ENCODE measurements at places on chromosomes 6 and 20.

DNA sequence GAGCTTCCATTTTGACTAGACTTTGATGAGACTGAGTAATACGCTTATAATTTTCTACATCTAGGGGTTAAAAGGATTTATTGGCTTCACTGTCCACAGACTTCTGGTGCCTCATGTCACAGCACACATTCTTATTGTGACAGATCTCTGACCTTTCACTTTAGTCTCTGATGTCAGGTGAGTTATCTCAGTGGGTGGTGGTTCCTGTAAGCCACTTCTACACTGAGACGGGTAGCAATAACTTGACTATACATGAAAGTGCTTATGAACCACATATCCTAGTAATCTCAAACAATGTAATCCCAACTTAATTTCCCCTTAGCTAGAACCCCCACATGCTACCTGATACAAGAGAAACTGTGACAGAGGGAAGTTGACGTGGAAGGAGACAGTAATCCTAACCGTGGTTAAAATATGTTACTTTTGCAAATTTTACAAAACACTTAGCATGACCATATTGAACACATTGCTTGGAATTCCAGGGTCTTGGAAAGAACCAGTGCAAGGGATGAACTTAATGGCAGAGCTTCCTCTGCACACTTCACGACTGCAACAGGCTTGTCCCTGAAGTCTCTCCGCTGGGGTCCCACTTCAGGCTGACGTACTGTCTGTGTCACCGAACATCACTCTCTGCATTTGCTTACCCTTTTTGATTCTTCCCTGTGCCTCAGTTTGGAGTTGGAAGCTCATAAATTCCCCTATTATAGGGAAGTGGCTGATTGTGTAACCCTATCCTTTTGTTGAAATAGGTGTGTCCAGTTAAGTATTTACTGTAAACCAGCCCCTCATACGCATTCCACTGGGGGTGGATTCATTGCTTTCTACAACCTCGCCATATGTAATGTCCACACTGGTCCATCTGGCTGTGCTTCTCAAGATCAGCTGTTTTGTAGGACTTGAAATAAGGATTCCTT, 6.4 kb upstream of the TRIM40 start:
- DNase-seq, result no peak

GRCh38 chr6:67717281-67717680, 917.8 kb upstream of the ADGRB3 start:
- no peak for DNase-seq

GRCh38 chr6:44275271-44275748, 5.1 kb downstream of the TMEM151B start:
- DNase-seq, result no peak

DNA sequence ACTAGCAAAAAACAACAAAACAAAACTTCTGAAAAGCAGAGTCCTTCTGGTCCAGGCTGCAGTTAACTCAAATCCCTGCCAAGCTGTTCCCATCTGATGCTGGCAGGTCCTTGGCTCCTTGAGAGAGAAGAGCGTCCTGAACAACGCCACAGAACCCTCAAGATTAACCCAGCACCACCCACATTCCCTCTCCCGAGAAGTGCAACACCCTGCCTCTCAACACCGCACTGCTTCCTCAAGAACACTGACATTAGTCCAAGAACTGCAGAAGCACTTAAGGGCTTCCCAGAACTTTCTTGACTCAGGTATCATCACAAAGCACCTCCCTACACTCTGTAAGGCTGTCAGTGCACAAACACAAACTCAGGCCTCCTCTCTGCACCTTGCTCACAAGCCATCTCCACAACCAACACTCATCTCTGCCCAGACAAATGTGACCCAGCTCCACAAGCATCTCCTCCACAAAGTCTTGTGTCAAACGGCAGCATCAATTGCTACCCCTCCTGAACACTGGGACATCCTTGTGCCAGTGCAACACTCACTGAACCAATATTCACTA, 7.5 kb downstream of the MRPL14 start:
- DNase-seq, result no peak

- DNase-seq, result no peak
These were observed 15.9 kb upstream of the MDFI start for GRCh38 chr6:41622206-41622988.

- DNase-seq, result no peak
These were observed 45.2 kb upstream of the TMEM217 start for GRCh38 chr6:37303091-37303660.

DNA sequence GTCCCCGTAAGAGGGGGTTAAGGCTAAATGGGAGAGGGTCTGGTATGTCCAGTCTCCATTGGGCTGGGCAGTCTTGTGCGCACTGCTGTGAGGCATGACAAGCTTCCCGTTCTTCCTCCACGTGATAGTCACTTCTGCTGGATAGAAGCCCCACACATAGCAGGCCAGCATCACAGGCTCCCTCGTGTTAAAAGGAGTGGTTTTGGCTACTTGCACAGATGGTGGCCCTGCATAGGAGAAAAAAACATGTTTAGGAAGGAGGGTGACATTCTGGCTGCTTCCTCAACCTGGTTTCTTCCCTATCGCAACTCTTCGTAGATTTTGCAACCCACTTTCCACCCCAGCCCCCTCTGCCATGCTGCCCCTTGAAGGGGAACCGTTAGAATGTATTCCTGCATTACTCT, 3.6 kb downstream of the HLA-DMB start:
- no peak for DNase-seq

DNA sequence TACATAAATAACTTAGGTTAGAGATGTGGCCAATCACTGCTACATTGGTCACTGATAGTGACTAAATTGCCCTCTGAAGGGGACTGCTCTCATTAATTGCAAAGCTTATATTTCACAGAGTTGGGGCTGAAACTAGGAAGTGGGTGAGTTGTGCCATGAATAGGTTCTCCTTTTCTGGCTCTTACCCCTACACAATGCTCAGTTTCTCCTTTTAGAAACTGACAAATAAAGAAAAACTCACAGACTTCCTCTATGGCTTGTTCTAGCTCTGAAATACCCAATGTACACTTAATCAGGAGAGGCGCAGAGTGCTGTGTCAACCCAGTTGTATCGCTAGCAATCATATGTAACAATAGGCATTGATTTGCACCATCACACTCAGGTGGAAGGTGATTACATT, 41.2 kb upstream of the PROKR2 start:
- DNase-seq, result no peak

DNA sequence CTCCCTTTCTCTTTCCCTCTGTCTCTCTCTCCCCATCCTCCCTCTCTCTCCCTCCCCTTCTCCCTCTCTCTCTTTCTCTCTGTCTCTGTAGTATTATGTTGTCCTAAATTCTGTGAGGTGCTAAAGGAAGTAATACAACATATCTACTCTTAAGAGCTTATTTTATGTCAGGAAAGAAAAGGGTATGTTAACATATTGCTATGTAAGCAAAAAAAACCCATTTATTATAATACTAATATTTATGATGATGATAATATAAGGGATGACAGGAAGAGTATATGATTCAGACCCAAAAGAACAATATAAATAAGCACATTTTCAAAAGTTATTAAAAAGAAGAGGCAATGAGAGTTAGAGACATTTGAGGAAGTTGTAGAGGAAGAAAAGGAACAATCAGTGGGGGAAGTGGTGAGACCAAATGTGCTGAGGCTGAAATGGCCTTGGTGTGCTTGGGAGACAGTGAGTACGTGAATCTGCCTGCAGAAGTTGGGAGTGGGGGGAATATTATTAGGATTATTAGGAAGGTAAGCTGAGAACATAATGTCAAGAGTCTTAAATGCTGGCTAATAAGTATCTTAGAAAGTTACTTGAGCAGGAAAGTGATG, 303.6 kb upstream of the FERMT1 start:
- DNase-seq, result no peak

GRCh38 chr6:99867026-99867425, 127.0 kb downstream of the MCHR2 start:
- no peak for DNase-seq

DNA sequence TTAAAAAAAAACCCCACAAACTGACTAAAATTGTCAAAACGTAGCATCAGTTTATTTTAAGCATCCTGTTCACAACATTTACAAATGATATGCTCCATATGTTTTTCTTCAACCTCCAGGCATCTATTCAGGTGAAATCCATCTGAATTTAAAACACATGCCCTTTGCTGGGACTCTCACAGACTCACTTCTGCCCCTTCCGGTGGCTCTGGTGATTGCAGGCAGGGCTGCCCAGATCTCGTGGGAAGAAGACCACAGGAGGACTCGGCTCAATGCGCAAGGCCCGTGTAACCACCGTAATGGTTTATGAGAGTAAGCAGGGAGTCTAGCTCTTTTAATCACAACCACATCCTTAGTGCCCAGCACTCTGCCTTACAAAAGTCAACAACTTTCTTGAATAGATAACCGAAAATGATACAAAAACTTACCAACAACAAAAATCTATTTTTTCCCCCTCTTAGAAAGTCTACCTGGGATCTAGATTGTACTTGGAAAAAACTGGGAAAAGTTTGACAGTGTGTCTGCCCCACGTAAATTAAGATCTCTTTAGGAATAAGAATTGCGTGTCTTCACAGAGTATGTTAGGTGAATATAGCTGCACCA, 139.1 kb downstream of the KIF16B start:
- peak; percentile 51 for DNase-seq

DNA sequence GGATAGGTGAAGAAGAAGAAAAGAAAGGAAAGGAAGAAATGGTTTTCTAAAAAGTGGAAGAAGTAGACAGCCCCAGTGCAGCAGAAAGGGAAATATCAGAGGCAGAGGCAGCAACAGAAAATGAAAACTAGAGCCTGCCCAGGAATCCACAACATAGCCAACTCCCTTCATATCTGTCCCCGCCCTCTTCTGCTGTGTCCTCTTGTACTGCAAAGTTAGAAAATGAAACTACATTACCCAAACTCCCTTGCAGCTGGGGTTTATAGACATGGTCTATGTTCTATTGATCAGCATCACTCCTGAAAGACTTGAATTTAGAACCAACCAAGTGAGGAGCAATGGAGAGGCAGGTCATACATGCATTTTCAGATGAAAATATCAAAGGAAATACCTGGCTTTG, 200.5 kb upstream of the PHACTR1 start:
- no peak for DNase-seq

All from stimulated activated CD4-positive, alpha-beta T cell treated with anti-CD3 and anti-CD28 coated beads, Interleukin-2, amount 100 ng/mL, for 48 hours (primary cell).